ENCODE measurements at places on chromosomes 3 and 15.

GRCh38 chr15:39596358-39597051 is 15.6 kb downstream of the THBS1 start:
- no peak for DNase-seq

- no peak for DNase-seq
Observed at GRCh38 chr3:44427683-44428082, 49.8 kb downstream of the ZNF445 start.

DNA sequence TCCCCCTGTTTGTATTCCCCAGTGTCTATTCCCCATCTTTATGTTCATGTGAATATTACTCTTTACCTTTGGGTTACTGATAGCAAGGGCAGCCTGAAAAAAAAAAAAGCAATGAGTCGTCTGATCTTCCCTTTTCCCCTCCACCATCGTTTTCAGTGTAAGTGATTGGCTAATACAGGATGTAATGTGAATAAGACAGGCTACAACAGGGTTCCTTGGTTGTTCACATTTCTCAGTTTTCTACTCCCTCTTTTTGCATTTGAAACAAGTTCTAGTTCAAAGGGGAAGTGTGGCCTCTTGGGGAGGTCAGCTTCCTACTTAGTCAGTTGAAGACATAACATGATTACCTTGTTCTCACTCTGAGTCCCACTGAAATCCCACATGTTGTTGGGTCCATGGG is 278.0 kb upstream of the TRIM42 start:
- no peak for DNase-seq

DNA sequence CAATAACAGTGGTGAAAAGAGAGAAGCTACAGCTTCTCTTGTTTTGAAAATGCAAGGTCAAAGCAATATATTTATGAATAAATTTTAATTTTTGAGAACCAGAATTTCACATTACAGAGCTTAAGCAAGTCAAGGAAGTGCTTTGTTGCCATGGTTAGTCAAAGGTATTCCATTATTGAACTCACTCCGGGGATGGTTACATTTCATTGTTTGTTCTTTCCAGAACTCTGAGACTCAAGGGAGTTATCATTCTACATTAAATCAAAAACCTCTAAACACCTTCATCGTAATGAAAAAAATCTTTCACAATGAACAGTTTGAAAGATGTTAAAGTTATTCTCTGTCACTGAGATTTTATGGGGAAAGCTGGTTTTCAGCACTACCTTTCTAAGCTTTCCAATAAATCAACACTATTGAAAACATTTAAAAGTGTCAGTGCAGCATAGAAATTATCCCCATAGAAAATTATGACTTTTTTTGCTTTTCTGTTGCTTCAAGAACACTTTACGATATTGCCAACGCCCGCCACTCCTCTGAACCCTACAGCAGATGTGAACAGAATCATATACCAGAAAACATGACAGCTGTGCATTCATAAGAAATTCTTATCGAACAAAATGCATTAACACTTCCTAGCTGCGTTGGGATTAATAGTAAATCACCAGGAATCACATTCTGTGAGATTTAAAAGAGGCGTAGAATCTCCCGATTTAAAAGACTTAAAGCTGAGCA is 83.0 kb downstream of the OTOL1 start:
- no peak for DNase-seq

DNA sequence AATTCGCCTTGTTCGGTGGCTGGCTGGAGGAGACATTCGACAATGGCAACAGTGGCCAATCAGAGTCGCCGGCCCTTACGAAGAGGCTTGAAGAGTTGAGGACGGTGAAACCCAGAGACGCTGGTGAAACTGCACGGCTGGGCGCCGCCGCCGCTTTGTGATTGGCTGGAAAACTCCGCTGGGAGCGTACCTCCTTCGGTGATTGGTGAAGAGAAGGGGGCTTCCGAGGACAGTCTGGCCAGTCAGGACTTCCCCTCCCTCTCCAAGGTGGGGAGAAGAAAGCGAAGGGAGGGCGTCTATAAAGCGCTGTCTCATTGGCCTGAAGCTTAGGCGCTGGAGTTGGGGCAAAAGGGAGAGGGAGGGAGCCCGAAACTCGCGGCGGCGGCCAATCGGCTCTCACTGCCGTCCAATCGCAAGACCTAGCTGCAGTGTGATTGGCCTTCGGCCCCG is 554 bp upstream of the GSK3B start:
- peak; percentile 98 for DNase-seq

DNA sequence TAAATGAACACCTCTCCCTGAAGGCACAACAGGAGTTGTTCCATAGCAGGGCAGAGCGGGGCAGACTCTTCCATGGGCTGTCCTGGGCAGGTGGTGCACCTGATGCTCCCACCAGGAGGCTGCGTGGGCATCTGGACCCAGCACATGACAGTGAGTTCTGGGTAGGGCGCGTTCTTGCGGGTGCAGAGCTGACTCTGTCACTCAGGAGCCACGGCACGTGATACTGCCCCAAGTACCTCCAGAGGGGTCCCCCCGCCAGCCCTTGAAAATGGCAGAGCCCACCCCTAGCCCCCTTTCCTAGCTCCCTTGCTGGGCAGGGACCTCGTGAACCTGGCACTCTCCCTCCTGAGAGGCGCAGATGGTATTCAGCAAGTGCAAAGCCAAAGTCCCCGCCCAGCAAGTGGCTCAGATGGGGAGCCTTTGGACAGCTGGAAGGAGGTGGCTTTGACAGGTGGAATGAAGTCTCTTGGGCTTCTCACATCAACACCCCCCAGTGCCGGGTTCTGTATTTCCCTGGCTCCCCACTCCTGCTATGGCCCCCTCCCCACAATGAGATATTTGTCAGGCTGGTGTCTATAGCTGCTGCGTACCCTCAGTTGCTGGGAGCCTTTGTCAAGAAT is 172.1 kb downstream of the TBC1D2B start:
- DNase-seq = no peak

GRCh38 chr3:34626699-34627098 is 828.3 kb downstream of the PDCD6IP start:
- no peak for DNase-seq

- DNase-seq = no peak
Observed at GRCh38 chr15:65494076-65494475, 23.4 kb downstream of the DPP8 start.

- no peak for DNase-seq
Observed at GRCh38 chr3:46209746-46210470, 1.8 kb upstream of the CCR1 start.

DNA sequence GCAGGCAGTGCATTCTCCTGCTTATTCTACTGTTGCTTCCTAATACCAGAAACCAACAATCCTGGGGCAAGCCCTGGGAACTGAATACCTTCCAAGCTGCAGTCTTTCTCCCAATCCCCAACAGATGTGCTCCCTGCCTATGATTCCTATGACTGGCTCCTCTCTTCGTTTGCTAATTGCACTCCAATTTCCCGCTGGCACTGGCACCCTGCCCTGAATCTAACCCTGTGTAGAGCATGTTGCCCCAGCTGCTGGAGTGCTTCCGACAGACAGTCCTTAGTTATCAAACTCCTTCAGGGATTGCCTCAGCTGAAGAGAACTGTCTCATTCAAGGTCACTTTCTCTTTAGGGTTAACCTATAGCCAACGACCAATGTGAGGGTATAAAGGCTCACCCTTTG is 214.1 kb downstream of the NECTIN3 start:
- no peak for DNase-seq

- no peak for DNase-seq
Observed at GRCh38 chr3:82145742-82146141, 384.3 kb upstream of the GBE1 start.

- DNase-seq = no peak
Observed at GRCh38 chr15:52733088-52733487, 53.9 kb upstream of the ATOSA start.

DNA sequence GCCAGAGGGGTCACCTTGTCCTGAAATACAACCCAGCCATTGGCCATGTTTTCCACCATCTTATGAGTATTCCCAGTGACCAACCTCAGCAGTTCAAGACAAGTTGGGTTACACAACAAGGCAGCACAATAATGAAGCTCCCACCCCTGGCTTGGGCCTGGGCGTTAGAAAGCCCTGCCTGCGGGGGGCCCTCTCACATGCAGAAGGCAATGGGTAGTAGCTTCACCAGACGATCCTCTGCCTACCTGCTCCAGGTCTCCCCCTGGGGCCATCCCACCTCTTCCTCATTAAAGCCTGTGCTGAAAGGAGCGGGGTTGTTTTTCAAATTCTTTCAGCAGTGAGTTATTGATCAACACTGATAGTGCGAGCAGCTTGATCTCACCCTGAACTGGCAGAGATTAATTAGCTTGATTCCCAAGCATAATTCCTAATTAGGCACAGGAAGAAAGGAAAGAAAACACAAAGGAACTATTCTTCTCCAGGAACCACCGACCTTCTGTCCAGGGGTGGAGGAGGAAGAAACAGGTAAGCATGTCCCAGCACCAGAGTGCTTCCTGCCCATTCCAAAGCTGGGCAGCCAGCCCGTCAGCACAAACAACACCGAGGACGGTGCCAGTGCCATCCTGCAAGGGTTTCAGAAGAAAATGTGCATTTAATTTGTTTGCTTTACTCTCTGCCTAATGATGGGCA is 79.7 kb upstream of the CGNL1 start:
- no peak for DNase-seq

DNA sequence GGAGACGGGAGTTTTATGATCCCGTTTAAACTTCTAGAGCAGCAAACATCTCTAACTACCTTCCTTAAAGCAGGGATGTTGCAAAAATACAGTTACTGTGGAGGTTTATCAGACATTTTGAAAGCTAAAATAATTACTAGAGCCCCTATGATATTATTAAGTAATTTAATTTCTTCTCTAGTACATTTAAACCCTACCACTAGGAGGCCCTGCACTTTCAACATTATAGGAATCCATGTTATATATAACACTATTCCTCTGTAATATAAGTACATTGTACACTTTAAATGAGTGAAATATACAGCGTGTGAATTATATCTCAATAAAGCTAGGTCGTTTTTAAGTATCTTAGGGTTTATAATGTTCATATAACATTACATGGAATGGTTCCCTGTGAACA is 11.5 kb downstream of the SETMAR start:
- DNase-seq = no peak

GRCh38 chr3:178709051-178709450 is 172.8 kb downstream of the KCNMB2 start:
- DNase-seq = no peak

- no peak for DNase-seq
Observed at GRCh38 chr3:13193320-13194284, 120.4 kb upstream of the IQSEC1 start.

GRCh38 chr3:136545664-136546268 is 206.4 kb downstream of the STAG1 start:
- no peak for DNase-seq

GRCh38 chr3:102332205-102332604 is 102.6 kb upstream of the ZPLD1 start:
- DNase-seq = no peak

DNA sequence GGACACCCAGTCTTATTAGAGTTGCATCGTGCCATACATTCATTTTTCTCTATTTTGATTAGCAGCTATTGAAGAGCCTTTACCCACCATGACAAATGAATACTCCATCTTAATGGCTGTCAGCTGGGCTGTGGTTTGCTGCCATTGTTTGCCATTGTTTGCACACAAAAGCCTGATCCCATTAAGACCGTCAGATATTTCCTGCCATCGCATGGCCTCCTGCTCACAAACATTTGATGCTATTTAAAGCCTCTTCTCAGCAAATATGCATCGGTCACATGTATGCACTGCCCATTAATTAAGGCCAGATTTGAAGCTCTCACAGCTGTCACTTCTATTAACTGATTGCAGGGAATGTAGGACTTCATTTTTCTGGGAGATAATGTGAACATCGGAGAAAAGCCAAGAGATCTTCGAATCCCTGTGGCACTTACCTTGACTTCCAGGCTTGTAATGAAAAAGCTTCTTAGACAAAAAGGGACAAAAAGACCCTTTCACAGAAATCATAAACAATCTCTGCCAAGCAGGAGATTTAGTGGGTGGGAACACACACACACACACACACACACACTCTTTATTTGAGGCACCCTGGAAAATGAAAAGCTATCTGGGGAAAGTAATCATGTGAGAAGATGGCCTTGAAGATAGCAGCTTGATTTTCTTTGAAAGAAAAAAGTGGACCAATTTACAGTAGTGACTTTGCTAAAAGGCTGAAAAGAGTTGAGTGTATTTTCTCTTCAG is 175.4 kb upstream of the NR2E3 start:
- DNase-seq = no peak

DNA sequence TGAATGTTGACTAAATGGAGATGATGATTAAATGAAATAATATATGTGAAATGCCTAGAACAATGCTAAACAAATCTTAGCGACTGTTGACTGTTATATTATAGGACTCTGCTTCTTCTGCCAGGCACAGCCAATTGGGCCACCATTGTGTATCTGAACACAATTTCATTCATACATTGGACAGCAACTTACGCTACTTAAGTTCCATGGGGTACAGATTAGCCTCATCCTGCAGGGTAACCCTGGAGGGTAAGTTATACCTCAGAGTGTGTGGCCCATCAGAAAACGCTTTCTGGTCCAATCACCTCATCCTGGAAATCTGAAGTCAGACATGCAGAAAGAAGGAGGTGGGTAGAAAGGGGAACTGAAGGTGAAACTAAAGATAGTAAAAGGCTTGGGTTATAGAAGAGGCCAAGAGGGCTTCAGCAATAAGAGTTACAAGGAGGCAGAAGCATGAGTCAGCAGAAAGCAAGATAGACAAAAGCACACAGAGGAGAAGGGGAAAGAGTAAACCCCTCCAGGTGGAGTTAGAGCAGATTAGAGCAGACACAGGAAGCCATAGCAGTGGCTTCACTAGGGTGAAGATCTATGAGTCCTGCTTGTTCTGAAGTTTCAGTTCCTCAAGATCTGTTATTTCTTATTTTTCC is 119.3 kb upstream of the SLC24A5 start:
- no peak for DNase-seq

DNA sequence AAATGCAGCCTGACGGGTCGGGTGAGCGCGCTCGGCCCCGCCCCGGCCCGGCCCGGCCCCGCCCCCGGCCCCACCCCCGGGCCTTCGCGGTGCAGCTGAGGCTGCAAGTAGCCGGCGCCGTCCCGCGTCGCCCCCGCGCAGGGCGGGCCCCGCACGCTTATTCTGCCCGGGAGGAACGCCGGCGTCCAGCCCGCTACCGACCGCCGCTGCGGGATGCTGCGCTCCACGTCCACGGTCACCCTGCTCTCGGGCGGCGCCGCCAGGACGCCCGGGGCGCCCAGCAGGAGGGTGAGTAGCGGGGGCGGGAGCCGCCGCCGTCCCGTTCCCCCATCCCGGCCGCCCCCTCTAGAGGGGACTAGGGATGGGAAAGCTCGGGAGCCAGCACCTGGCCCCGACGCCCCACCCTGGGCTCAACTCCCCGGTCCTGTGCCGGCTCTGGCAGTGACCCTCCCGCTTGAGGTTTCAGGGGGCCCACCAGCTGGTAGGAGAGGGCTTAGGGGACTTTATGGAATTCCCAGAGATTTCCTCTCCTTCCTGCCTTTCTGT is at the start of gene MYZAP:
Gene MYZAP, plus strand, starts transcription at position 83 of the 546 bp plus-strand sequence. Its CDS starts 131 bp downstream, at position 214.
- DNase-seq = no peak

GRCh38 chr3:160828880-160829279 is 72.8 kb downstream of the PPM1L start:
- no peak for DNase-seq

GRCh38 chr3:71232175-71232679 is 351.3 kb downstream of the FOXP1 start:
- DNase-seq = no peak

GRCh38 chr15:62625429-62626033 is 417.0 kb upstream of the TPM1 start:
- DNase-seq = no peak

GRCh38 chr15:27438403-27439375 is 467.7 kb downstream of the GABRG3 start:
- no peak for DNase-seq

- no peak for DNase-seq
Observed at GRCh38 chr3:20743553-20744321, 557.7 kb upstream of the SGO1 start.
